ENCODE measurements at places on chromosomes 12 and 14. TPM values are rescaled to one million over a fixed set of nuclear protein-coding genes. Genes with fewer than 3 reads are reported as not detected.

The ERBB3 gene
- 1.3 TPM for total RNA-seq

The ESPL1 gene
- total RNA-seq, result 1.4 TPM

The POTEG gene
- total RNA-seq, result not detected

The SMAGP gene
- total RNA-seq, result 7.0 TPM

The DHRS7 gene
- total RNA-seq, result 92.8 TPM

DNA sequence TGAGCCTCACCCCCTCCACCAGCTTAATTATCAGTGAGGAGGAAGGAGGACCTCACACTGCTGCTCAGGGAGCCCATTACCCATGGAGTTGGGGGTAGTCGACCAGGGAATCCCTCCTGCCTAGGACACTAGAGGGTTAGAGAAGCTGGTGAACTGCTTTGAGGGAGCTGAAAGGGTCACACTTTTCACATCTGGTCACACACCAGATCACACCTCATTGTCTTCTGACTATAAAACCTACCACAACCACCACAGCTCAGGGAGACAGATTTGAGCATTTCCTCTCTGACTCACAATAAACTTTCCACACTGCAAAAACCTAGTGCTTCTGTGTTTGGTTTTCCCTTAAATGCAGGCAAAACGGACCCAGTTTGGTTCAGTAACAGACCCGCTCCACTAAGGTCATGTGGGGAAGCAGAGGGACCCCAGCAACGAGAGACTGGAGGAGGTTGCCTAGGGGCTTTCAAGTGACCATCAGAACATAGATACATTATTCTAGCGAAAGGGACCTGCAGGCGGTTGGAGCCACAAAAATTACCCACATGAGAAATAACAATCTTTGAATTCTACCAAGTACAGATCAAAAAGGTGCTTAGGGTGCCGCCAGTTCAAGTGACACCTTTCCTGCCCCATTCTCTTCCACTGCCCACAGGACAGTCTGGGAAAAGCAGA is 151.4 kb upstream of the AVPR1A start:
- DNase-seq, result no peak

The RBM25 gene
- 44.6 TPM for total RNA-seq

DNA sequence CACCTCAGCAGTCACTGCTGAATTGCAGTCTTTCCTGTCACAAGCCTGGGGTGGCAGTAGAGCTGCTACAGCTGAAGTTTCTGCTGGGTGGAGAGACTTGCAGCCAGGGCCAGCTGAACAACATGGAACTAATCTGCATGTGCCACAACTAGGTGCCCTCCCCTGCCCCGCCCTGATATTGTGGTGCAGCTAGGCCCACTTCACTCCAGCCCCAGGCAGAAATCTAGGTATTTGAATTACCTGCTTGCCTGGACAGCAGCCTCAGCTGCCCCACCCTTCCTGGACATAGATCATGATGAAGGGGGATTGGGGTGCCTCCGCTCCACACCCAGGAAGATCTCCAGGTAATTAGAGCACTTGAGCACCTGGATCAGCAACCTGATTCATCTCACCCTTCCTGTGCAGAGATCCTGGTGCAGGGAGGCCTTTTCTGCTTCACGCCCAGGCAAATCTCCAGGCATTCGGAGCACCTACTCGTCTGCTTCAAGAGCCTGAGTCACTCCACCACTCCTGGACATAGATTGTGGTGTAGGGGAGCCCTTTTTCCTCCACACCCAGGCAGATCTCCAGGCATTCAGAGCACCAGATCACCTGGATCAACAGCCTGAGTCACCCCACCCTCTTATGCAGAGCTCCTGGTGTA is 477.0 kb downstream of the SOX5 start:
- DNase-seq, result no peak

- no peak for DNase-seq
These were observed 268.2 kb downstream of the PCNX1 start for GRCh38 chr14:71175491-71175890.

All from adrenal gland (tissue), 19 donors.